T-helper 1 cell (primary cell): ENCODE measurements at places on chromosomes 1 and 21.

GRCh38 chr1:246418565-246419312 is 88.3 kb downstream of the SMYD3 start:
- DNase-seq = no peak

DNA sequence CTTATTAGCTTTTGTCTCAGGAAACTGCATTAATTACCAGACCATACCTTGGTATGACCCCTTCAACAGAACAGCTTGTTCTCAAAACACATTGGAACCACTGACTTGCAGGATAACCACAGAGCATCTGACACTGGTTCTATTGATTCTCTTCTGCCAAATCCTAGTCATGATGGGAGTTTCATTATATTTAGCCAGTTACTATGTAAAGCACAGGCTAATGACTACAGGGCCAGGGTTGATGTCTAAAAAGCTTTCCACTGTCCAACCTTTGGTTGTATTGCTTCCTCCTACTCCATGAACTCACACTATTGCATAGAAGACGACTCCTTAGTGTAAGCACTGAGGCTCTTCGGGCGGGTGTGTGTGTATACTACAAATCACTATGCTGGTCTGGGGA is 3.8 kb downstream of the STMN1 start:
- DNase-seq = no peak

GRCh38 chr21:38712664-38713063 is 93.1 kb upstream of the ETS2 start:
- no peak for DNase-seq

DNA sequence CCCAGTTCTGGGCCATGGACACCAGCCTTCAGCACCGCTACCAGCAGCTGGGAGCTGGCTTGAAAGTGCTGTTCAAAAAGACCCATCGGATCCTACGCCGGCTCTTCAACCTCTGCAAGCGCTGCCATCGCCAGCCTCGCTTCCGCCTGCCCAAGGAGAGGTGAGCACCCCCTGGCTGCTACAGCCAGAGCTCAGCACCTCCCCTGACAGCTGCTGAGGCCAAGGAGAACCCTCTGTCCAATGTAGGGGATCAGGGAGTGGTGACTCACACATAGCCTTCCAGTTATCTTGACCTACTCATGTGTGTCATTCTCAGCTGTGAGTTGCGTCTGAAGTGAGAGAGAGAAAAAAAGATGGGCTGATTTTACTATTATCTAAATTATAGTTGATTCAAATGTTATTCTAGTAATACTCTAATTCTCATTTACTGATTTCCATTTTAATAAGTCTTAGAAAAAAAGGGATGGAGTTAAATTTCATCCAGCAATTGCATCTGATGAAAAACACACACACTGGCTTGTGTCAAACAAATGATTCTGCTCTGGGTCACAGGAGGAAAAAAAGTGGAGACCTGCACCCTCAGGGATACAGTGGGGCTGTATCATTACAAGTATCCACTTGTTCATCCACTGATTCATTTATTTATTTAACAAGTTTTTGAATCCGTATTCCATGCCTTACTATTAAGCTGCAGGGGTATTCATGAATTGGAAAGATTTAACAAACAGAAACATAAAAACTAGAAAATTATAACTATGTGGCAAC is 108.0 kb downstream of the BRINP2 start:
- DNase-seq = no peak

DNA sequence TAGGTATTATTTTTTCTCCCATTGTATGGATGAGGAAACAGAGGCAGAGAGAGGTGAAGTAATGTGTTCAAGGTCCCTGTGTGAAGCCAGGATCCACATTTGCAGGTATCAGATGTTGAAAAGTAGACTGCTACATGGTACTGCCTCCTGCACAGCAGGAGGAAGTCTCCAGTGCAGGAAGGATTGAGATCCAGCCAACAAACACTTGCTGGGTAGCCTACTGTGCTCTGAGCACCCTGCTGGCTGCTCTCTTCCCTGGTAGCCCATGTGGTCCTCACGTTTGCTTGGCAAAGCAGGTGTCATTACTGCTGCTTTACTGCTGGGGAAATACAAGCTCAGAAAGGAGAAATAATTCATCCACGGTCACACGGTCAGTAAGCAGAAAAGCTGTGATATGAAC is 21.3 kb upstream of the GRIK3 start:
- no peak for DNase-seq

- DNase-seq = peak; percentile 67
Observed at GRCh38 chr1:209755926-209756614, at the start of gene TRAF3IP3. Gene TRAF3IP3 (plus strand): TSS chr1:209756053. CDS start chr1:209760040, 3,987 bp downstream.

DNA sequence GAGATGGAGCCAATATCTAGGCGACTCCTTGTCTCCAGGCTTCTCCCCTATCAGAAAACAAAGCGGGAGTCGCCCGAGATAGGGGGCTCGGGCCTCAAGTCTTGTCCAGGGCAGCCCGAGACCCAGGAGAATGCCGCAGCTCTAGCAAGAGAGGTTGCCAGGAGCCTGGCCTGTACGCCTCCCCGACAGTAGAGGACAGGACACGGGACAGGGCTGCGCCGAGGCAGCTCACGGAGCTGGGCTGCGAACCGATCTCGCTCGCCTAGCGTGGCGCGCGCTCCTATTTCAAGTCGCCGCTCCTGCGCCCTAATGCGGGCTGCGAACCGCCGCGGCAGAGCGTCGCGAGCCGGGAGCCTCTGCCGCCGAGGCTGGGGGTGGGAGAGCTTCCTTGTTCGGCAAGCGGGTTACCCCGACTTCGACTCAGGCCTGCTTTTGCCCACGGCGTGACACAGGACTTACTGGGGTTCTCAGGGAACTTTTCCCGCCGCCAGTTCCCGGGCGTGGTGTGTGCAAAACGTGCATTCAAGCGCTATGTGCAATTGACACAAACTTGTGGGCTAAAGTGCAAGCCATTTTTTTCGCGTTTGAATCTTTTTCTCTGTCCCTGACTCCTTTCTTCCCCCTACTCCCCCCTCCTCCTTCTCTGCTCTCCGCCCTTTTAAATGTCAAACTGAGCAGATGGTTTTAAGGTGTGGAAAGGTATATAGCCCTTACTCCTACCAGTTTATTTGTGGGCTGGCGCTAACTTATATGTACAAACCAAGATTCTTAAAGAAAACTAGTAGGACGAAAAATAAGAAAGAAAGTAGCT is 2.4 kb upstream of the PROX1 start:
- no peak for DNase-seq

- no peak for DNase-seq
Observed at GRCh38 chr21:41966872-41967621, 13.2 kb upstream of the C2CD2 start.

DNA sequence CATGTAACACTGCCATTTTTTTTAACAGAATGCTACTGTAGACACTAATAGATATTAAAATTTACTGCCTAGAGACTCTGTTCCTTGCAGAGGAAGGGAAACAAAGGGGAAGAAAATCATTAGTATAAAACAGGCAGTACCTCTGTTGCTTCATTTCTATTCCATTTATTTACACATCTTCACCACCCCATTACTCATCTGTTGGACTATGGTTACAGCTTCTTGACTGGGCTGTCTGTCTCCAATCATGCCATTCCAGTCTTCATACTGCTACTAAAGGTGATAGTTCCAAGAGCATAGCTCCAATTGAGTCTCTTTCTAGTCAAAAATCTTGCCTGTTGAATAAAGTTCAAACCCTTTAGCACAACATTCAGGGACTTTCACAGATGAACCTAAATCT is 22.2 kb upstream of the GPR25 start:
- DNase-seq = no peak

GRCh38 chr1:56295949-56296929 is 283.1 kb downstream of the PLPP3 start:
- no peak for DNase-seq

DNA sequence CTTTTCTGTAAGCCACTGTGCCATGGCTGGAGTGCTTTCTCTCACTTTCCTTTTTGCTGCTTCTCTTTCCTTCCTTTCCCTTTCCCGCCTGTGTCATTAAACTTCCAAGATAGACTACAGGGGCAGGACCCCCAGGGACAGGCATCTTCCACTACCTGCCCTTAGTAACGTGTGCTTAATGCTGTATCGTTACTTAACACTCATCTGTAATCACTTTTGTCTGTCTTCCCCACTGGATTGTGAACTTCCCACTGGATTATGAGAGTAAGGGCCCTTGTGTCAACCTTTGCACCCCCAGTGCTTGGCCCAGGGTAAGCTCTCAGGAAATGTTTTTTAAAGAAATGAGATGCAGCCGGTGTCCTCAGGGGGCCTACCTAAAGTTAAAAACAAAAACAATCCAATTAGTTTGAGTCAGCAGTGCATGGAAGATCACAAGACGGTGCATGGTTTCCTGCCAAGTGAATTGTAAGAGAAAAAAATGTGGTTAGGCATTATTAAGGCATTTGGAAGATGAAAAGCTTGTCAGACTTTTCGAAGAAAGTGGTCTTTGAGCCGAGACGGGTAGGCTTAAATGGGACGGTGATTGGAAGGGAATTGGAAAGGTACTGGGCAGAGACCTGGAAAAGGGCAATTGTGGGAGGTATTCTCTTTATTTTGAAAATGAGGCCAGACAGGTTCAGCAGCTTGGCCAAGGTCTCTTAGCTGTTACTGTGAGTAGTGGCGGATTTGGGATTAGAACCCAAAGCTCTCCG is 958 bp downstream of the LYPLAL1 start:
- peak; percentile 5 for DNase-seq

DNA sequence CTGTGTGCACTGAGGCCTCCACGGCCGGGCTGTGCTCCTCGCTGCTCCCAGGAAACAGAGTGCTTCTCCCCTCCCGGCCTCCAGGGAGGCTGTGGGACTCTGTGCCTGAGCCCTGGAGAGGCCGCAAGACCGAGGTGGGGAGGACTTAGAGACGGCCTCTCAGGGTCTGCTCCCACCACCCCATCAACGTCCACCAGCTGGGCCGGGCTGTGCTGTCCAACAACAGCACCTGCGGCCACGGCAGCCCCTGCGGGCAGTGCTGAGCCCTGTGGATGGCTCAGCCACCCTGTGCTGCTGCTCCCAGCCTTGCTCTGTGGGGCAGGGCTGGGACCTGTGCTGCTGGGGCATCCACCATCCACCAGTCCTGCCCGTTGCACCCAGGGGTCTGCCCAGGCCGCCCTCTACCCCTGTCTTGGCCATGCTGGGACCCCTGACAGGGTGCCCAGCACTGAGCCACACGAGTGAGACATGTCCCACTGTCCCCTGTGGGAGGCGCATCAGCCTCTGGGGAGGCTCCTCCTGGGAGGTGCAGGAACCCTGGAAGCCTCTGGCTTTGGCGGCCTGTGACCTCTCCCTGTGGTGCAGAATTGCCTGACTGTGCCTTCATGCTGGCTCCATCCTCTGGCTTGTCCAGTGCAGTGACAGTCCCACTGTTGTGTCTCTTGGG is 31.2 kb upstream of the LRRC3 start:
- DNase-seq = no peak

- DNase-seq = no peak
Observed at GRCh38 chr1:104266612-104267011, 516.9 kb downstream of the AMY1C start.

GRCh38 chr1:204564835-204565234 is 48.6 kb downstream of the MDM4 start:
- no peak for DNase-seq

- DNase-seq = no peak
Observed at GRCh38 chr1:162067466-162067865, 2.0 kb upstream of the NOS1AP start.

DNA sequence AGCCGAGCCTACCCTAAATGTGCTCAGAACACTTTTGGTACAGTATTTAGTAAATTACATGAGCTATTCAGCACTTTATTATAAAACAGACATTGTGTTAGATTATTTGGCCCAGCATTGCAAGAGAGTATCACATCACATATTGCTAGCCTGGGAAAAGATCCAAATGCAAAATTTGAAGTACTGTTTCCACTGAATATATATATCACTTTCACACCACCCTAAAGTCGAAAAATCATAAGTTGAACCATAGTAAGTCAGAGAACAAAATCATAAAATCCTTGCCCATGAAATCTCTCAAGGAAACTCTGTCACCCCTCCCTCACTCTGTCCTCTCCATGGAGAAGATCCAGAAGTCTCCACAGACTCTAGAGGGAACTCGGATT is 33.1 kb downstream of the RGS8 start:
- DNase-seq = no peak

- no peak for DNase-seq
Observed at GRCh38 chr1:7702365-7702764, 68.7 kb upstream of the VAMP3 start.

DNA sequence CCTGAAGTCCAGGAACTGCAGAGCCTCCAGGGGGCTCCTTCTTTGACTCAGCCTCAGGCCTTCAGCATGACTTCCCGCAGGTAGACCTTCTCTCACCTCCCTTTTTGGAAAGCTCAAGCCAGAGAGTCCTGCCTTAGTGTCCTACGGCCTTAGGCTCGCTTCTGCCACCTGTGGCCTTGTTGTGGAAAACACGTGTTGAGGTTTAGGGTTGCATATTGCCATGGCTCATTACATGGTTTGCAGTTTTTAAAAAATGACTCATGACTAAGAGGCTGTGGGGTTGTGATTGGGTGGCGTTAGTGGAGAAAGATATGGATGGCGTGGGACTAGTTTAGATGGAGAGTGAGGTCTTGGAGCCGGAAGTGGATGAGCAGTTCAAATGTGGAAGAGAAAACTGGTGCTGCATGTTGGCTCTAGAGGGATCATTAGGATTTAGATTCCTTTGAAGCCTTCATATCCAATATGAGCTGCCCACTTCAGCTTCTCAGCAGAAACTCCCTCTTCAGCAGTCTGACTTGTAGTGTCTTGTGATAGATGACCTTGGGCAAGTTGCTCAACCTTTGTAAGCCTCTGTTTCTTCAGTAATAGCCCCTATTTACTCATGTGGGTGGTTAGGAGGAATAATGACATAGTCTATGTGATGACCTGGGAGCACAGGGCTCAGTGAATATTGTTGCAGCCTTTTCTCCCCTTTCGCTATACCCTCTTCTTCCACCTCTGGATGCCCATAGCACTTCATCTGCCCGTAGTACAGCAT is 6.5 kb upstream of the FGGY start:
- DNase-seq = no peak

DNA sequence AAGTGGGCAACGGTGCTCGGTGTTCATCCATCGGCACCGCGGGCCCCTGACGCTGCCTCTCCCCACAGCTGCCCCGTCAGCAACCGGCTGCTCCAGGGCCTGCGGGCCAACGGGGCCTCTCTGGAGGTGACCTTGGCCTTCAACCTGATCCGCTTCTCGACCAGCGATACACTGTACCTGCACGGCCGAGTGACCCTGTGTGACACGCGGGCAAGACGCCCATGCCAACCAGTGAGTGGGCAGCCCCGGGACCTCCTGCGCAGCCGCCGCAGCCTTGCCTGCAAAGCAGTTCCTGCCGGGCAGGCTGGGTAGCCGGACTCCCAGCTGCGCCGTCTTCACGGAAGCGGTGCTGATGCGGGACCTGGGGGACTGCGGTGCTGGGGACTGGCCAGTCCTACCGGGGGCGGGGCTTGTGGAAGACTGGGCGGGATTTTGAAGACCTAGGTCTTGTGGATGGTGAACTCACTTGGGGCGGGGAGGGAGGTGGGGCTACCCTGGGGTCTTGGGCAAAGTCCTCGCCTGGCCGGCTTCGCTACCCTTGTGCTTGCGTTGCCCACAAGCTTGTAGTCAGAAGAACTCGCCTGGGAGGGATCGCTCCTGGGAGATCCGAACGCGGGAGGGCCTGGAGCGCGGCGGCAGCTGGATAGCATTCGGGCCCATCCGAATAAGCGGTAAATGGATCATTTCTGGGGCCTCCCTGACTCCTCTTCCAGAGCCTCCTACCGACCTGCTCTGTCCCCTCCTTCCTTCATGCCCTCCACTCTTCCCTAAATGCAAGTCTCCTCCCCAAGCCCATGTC is 8.8 kb upstream of the CEP85 start:
- DNase-seq = peak; percentile 34

- no peak for DNase-seq
Observed at GRCh38 chr1:59737638-59738037, 77.1 kb upstream of the HOOK1 start.

- no peak for DNase-seq
Observed at GRCh38 chr1:221087919-221088318, 208.7 kb downstream of the HLX start.
